ENCODE measurements at places on chromosomes 11 and 22. TPM values are rescaled to one million over a fixed set of nuclear protein-coding genes. Genes with fewer than 3 reads are reported as not detected.

GRCh38 chr11:117621226-117621625 lies 175.8 kb downstream of the DSCAML1 start:
- peak; percentile 45 for DNase-seq

- no peak for DNase-seq
These were observed 942 bp upstream of the TSPAN18 start for GRCh38 chr11:44725757-44726282.

DNA sequence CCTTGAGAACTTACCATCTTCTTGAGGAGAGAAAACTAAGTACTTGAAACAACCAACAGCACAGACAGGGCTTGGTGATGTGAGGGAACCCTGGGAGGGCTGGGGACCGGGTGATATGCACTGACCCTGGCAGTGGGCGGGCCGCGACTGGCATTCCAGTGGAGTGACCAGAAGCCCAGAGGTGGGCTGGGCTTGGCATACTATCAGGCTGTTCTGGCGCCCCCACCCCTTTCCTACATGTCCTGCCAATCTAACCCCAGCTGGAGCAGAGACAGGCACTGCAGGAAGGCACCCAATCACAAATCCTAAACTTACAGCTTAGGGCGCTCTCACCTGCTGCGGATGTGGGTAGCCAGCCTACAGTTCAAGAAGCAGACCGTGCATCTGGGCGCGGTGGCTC lies 54.0 kb upstream of the GCAT start:
- no peak for DNase-seq

DNA sequence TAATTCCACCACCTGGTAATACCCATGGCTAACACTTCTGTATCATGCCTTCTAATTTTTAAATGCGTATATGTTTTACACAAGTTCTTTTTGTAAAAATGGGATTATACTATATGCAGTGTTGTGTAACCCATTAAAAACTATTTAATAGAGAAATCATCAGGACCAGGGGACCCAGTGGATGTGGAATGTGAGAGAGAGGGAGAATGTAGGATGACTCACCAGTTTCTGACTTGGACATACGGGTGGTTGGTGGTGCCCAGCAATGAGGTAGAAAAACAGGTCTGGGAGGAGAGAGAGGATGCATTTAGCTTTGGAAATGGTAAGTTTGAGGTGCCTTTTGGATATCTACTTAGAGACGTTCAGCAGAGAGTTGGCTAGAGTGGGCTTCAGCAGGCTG lies 112.0 kb upstream of the TBCEL start:
- DNase-seq = no peak

DNA sequence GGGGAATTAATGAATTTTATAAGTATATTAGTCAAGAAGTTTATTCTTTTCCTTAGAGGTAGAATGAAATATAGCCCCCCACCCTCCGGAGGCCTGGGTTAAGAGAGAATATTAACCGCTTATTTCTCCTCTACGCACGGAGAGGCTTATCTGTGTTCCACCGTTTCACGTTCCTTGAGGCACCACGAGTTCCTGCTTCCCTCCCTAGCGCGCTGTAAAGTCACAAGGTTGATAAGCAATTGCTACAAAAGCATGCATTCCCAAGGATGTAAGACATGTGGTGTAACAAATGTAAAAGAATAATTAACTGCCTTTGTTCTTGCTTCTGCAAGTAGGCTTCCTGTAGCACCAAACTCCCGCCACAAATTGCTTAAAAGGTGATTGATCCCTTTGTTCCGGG lies 1.5 kb upstream of the ANKRD42 start:
- DNase-seq = no peak

DNA sequence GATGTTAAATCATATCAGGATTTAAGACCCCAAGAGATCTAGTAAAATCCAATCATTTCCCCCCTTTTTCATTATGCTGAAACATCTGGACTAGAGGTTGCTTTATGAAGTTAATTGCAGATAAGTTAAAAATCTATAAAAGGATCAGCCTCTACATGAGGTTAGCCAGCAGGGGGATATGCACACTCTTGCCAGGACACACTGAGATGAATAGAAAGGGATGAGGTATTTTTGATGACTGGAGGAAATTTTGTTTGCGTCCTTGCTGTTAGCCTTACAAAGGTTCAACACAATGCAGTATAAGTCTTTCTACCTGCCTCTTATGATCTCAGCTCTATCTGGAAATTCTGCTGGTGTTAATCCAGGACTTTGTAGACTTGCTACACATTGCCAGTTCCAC lies 1034.3 kb downstream of the LRRC4C start:
- no peak for DNase-seq

DNA sequence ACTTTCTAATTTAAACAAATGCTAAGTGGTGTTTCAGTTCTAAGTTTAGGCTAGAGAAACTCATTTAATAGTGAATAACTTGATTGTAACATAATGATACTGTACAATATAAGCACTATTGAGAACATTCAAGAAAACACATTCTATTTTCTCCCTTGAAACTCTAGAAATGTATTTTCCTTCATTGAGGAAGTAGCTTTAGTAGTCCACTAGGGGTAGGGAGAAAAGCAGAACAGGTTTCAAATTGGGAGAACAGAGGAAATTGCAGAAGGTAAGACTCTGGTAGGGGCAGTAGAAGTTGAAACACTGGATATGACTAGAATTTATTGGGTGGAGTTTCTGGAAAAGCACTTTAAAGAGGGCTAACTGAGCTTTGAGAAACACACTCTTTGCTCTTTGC lies 31.6 kb upstream of the MPPED2 start:
- DNase-seq = no peak

DNA sequence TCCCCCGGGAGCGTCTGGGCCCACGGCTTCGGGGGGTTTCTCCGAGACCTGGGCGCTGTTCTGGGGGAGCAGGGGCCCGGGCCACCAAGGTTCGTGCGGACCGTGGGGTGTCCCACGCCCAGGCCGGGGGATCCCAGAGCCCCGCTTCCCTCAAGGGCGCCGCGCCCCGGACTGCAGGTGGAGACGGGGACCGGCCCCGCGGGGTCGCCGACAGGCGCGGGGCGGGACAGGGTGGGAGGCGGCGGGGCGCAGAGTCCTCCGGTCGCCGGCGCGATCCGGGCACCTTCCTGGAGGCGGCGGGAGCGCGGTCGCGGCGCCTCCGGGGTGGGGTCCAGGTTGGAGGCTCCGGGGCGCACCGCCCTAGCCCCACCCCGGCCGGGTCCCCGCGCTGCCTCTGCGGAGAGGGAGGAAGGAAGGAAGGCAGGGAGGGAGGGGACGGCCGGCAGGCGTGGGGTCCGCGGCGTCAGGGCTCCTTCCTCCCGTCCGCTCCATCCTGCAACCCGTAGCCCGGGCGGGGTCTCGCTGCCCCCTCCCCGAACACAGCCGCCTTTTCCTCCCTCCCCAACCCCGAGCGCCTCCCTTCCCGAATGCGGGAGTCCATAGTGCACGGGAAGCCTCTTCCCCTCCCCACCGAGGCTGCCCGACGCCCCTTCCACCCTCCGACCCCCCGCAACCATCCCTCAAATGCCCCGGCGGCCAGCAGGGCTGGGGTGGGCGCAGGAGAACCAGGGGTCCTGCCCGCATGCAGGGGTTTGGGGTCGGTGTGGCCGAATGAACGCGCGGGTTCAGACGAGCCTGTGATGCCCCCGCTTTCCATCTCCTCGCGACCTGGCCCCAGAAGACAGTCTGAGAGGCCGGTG lies 4.3 kb upstream of the ZBED4 start:
- no peak for DNase-seq

GRCh38 chr11:118343981-118344515 lies at the start of gene CD3G:
Gene CD3G (plus strand): TSS chr11:118344344. CDS start chr11:118344424, 80 bp downstream.
- DNase-seq = peak; percentile 85

DNA sequence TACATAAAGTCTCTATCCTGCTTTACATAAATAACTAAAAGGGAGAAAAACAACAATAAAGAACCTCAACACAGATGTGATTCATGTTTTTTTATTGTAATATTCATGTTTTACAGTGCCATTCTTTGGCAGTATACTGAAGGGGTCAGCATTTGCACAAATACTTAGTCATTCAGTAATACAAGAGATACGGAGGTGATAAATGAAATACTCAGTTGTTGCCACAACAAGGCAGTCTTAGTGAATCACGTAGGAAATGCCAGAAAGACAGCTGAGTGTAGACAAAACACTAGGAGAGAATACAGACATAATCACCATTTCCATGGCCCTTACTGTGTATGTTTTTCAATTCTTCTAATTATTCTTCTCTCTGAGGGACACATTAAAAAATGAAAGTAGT lies 910.4 kb downstream of the METTL15 start:
- no peak for DNase-seq

DNA sequence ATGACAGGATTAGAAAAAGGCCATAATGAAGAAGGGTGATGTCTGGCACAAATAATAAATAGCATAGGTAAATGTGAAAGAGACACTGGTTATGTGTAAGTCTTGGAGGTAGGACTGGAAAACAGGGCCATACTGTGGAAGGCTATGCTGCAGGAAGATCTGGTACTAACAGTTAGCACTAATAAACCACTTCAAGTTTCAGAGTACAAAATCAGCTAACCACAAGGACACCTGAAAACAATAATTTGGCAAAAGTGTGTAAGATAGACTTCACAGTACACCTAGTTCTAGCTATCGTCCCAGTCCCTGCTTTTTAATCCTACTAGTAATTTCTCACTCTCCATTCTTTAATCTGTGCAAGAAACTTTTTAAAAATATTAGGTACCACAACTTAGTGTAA lies 44.3 kb downstream of the CWF19L2 start:
- no peak for DNase-seq

OR51E1 gene
- total RNA-seq = not detected

MYOD1 gene
- total RNA-seq = not detected

FJX1 gene
- 2.1 TPM for total RNA-seq

TEX54 gene
- not detected for total RNA-seq
